ENCODE measurements at places on chromosomes 2 and 18.

GRCh38 chr18:58076052-58076451 lies 32.0 kb downstream of the NEDD4L start:
- H3K36me3 ChIP-seq = no peaks in the 10 kb centered on the region
- DNase-seq = no peak
- peaks cover 3% of the 10 kb centered on the region for H3K27me3 ChIP-seq
- H3K4me3 ChIP-seq = no peak overlapping the region
- H3K27ac ChIP-seq = no peak overlapping the region

- no peak for DNase-seq
- H3K27ac ChIP-seq = no peak overlapping the region
- H3K36me3 ChIP-seq = peaks cover 2% of the 10 kb centered on the region
- no peak overlapping the region for H3K4me3 ChIP-seq
- peaks cover 19% of the 10 kb centered on the region for H3K27me3 ChIP-seq
Observed at GRCh38 chr18:34867520-34867919, 157.4 kb downstream of the DTNA start.

- no peak overlapping the region for H3K27ac ChIP-seq
- no peak for DNase-seq
- H3K36me3 ChIP-seq = no peaks in the 10 kb centered on the region
- H3K4me3 ChIP-seq = no peak overlapping the region
Observed at GRCh38 chr2:45288532-45289417, 279.5 kb upstream of the SIX2 start.

GRCh38 chr2:70785137-70785911 lies 5.1 kb downstream of the FIGLA start:
- no peak overlapping the region for H3K27ac ChIP-seq
- H3K4me1 ChIP-seq = peaks cover 6% of the 10 kb centered on the region
- peaks cover 37% of the 10 kb centered on the region for H3K27me3 ChIP-seq
- no peak overlapping the region for H3K4me3 ChIP-seq
- DNase-seq = no peak

- DNase-seq = no peak
- H3K4me3 ChIP-seq = no peak overlapping the region
- no peak overlapping the region for H3K27ac ChIP-seq
- no peaks in the 10 kb centered on the region for H3K36me3 ChIP-seq
- peaks cover 14% of the 10 kb centered on the region for H3K4me1 ChIP-seq
Observed at GRCh38 chr2:236974148-236974547, 111.5 kb upstream of the COPS8 start.

Measured in activated CD4-positive, alpha-beta memory T cell treated with anti-CD3 and anti-CD28 coated beads, Interleukin-2, amount 10 ng/mL, durations not matched to agents 7 days and 5 days (primary cell).